GM12864 (cell line): ENCODE measurements at places on chromosomes 5 and 9.

- DNase-seq: no peak
Measured at GRCh38 chr9:95188459-95188858, 129.1 kb downstream of the FANCC start.

DNA sequence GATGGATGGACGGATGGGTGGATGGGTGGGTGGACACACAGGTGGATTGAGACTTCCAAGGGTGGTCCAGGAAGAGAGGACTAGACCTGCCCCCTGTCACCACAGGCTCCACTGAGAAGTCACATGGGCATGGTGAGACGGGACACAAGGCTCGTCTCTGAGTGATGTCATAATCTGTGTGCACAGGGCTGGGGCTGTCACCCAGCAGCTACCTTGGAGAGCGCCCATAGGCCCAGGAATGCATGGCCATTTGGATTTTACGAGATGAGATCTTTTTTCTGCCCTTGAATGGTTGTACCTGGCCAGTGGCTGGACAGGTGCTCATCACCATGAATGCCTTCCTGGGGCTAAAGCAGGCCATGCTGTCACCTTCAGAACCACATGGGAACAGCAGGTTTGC is 3.1 kb downstream of the OLFM1 start:
- no peak for DNase-seq

DNA sequence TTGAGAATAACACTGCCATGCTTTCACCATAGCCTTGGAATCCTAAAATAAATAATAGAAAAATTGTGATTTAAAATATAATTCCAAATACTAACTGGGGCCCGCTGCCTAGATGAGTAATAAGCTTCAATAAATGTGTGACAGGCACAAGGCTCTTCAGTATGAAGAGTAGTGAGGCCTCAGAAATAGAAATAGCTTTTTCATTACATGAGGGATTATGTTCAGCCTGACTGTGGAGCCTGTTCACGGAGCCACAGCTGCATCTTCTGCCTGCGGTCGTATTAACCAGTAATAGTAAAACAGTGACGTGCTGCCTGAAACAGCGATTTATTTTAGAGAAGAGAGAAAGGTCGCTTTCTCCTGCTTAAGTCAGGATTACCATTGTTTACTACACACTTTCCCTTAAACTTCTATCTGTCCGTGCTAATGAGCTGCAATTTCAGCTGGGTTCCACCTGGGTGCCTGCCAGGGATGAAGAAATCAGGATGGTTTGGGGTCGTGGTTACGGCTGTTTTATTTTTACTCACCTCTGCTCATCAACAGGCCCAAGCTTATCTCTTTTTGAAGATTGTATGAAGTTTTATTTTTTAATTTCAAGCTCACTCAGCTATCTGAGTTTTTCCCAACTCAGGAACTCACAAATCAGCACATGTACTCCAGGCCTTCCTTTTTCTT is 284.9 kb upstream of the WWC1 start:
- DNase-seq: no peak

GRCh38 chr5:158268286-158268685 is 409.3 kb upstream of the CLINT1 start:
- no peak for DNase-seq

DNA sequence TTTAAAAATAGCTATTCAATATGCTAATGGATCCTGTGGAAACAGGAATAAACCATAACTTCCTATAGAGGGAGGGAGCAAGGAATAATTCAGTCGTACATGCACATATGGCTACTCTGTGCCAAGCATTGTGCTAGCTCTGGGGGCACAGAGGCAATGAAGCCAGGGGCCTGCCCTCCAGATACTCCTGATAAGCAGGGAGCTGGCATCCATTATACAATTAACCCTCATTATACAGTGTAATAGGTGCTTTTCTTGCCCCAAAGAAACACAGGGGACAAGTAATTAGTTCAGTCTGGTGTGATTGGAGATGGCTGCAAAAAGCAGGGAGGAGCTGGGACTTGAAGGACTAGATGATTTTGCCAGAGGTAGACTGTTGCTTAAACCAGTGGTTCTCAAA is 200.4 kb downstream of the SREK1 start:
- DNase-seq: no peak

DNA sequence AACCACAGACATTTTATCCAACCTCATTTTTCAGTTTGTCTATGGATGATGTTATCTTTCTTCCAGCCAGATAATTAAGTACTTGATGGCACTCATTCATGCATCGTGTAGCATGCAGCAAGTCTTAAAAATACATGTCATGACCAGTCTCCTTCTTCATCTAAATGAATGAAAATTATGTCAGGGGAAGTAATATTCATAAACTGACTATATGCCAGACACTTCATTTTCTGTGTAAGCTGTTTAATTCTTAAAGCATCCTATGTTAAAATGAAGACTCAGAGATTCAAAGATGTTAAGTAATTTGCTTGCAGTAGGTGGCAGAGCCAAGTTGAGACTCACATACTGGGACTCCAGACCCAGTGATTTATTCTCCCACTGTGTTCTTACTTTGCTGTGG is 181.7 kb upstream of the CD180 start:
- no peak for DNase-seq
